ENCODE measurements at places on chromosomes 3 and 15.

DNA sequence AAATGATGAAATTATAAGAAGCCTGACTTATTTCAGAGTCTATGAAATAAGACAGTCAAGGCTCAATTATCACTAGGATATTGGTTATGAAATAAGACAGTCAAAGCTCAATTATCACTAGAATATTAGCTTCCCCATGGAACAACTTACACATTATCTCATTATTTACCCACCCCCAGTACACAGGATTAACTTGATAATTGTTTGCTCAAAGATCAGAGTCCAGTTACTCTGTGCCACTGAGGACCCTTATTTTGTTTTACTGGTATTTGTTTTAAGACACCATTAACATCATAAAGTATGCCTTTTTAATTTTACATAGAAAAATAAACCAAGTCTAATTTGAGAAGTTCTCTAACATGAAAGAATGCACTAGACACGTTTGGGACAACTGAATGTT is 225.4 kb downstream of the SI start:
- no peak for DNase-seq

- DNase-seq = no peak
Measured at GRCh38 chr15:100005715-100006114, 272.5 kb upstream of the LYSMD4 start.

- no peak for DNase-seq
Measured at GRCh38 chr3:99678023-99678422, 39.6 kb downstream of the COL8A1 start.

- DNase-seq = no peak
Measured at GRCh38 chr15:51076524-51077220, 18.0 kb downstream of the TNFAIP8L3 start.

DNA sequence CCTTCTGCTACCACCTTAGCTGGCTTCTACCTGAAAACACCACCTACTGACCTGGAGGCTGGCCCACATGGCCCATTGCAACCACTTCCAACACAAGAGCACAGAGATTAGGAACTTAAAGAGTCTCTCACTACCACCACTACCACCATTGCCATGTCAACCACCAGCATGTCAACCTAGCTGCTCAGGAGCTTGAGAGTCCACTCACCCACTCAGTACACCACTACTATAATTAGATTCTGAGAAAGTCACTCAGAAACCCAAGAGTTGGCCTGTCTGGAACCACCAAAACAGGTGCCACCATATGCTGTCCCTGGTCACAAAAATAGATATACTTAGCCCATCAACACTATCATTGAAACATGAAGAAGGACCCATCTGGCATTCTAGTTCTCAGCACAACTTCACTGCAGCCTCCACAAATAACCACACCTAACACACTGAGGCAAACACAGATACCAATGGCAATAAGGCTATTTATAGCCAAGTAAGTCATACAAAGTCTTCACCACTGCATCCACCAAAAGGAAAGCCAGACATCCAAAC is 806.7 kb upstream of the EPHA6 start:
- DNase-seq = no peak

- DNase-seq = no peak
Measured at GRCh38 chr15:67017311-67017710, 48.1 kb upstream of the SMAD3 start.

- no peak for DNase-seq
Measured at GRCh38 chr15:40449275-40449674, 8.5 kb downstream of the BAHD1 start.

- DNase-seq = peak; percentile 90
Measured at GRCh38 chr3:66038726-66039589, at the start of gene MAGI1. Gene MAGI1 (minus strand): TSS chr3:66038918. CDS start chr3:66038308, 610 bp downstream.

GRCh38 chr3:187039100-187039722 is 100.1 kb downstream of the RPL39L start:
- DNase-seq = no peak

GRCh38 chr3:43686333-43686699 is 4.4 kb upstream of the ABHD5 start:
- DNase-seq = no peak

- DNase-seq = no peak
Measured at GRCh38 chr3:172280406-172281051, 167.7 kb downstream of the GHSR start.

- no peak for DNase-seq
Measured at GRCh38 chr3:14199641-14200040, 21.0 kb downstream of the LSM3 start.

DNA sequence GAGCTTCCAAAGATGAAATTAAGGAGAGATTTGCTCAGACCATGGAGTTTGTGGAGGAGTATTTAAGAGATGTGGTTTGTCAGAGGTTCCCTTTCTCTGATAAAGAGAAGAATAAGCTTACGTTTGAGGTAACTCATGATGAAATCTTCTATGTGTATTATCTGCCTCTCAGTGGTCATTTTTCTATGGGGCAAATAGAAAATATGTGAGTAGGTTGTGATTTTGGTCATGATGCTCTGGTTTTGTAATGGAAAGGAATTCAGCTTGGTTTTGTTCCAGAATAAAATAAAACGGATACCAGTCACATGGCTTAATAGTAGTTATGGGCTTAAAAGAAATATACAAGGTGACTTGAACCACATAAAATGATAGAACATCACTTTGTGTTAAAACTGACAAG is 181.1 kb downstream of the ITPR1 start:
- DNase-seq = no peak

- no peak for DNase-seq
Measured at GRCh38 chr3:156382458-156383346, 172.2 kb downstream of the SSR3 start.

- DNase-seq = no peak
Measured at GRCh38 chr3:16513141-16514020, at the start of gene RFTN1. Gene RFTN1 (minus strand): TSS chr3:16513699. CDS start chr3:16493869, 19,830 bp downstream.

DNA sequence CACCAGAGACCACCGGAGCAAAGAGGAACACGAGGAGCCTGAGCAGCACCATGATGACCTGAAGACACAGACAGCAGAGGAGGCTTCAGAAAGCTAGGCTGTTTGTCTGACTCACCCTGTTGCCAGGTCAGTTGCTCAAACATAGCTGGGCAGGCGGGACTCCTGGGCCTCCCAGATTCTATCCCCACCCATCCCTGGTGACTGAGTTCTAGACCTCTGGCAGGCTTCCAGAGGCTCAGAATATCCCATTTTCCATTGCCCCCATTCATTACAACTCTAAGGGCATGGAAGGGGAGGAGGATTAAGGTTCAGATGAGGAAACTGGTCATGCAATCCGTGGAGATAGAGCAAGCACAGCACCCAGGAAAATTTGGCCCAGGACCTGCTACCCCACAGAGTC is at the start of gene CDHR4:
Gene CDHR4 (minus strand): TSS at position 113 of the 400 bp plus-strand sequence. CDS start 61 bp downstream, at position 52.
- DNase-seq = no peak

GRCh38 chr15:84981054-84981710 is 474 bp upstream of the PDE8A start:
- DNase-seq = peak; percentile 95

- no peak for DNase-seq
Measured at GRCh38 chr3:138688871-138689299, 80.3 kb downstream of the FAIM start.

GRCh38 chr15:81327516-81327915 is 3.6 kb upstream of the STARD5 start:
- no peak for DNase-seq

GRCh38 chr3:97990624-97991292 is 18.5 kb upstream of the RIOX2 start:
- DNase-seq = no peak

DNA sequence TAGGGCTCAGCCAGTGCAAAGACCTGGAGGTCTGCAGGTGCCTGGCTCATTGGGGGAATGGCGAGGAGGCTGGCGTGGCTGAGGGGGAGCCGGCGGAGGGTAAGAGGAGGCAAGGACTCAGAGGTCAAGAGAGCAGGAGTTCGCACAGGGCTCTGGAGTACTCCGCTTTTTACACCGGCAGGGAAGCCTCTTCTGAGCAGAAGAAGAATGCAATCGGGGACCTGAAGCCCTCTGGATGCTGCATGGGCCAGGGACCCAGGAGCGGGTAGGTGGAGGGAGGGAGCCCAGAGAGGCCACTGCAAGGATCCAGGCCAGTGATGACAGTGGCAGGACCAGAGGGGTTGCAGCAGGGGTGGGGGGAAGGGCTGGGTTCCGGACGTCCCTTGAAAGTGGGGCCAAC is 70.4 kb upstream of the TAMM41 start:
- no peak for DNase-seq

GRCh38 chr3:85193565-85193964 is 234.8 kb downstream of the CADM2 start:
- DNase-seq = no peak

DNA sequence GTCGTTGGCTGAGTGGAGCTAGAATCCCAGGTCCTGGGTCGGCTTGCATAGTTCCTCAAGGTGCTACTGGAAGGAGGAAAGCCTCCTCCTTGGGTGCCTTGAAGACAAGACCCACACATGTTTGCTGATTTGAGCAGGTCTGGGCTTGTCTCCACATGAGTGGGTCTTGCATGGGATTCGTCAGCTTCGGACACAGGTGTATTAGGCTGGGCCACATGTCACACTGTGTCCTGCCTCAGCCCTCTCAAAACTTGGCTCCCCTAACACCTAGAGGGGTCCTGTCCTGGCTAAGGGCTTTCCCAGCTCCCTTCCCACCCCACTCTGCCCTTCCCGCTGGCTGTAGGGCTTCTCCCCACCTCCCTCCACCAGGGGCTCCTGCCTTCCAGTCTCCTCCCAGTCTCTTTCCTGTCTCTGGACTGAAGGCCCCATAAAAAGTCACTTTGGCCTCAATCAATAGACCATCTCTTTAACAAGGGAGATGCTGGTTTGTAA is 73.0 kb upstream of the ADPGK start:
- no peak for DNase-seq

DNA sequence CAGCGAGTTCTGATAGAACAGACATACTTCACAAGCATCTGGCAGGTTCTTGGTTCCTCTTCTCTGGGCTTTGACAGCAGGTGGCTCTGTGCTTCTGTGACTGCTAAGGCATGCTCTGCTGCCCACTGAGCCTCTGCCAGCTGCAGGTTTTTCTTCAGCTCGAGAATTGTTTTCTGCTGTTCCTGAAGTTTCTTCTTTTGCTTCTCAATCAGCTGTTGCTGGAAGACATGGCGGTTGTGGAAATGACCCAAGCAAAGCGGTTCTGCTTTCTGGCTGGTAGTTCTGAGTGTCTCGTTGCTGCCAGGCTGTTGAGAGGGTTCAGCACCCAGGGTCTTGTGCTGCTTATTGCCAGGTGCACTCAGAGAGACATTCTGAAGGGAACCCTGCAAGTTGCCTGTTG is 50.8 kb downstream of the CCDC191 start:
- no peak for DNase-seq

DNA sequence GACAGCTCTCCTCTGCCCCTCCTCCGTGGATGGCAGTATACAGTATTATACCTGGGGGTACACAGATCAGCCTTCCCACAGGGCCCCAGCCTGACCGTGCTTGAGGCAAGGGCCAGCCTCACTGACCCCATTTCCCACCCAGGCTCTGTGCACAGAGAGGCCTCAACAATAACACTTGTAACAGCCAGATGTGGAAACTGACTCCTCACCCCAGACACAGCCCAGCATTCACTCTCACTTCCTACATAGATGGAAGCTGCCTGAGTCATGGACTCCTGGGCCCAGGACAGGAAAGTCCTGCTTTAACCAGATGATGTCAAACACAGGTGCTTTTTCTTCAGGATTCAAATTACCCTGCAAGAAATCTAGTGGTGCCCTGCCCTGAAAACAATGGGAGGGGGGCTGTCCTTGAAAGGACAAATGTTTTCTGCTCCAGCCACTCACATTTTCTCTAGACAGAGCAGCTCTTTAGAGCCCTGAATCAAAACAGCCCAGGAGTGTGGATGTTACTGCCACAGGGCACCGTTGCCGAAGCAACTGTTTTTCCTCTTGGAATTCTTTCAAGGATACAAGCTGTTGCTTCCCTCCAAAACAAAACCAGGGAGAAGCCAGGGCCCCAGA is 16.4 kb downstream of the CCDC12 start:
- no peak for DNase-seq

- DNase-seq = no peak
Measured at GRCh38 chr15:56468401-56468800, 3.5 kb upstream of the MNS1 start.

DNA sequence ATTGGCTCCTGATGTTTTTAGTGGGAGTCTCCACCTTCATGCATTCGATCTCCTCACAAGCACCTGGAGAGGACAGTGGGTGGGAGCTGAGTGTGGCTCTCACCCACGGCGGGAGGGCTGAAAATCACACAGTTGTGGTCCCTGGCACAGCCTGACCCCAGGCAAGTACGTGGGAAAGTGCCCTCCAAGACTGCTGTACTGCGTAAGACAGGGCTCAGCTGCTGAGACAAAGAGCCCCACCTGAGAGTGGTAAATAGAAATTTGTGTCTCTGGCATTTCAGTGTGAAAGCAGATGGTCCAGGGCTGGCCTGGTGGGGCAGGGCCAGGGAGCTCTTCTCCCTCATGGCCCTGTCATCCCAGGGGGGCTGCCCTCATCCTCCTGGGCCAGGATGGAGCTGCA is 77.4 kb upstream of the IQSEC1 start:
- no peak for DNase-seq

DNA sequence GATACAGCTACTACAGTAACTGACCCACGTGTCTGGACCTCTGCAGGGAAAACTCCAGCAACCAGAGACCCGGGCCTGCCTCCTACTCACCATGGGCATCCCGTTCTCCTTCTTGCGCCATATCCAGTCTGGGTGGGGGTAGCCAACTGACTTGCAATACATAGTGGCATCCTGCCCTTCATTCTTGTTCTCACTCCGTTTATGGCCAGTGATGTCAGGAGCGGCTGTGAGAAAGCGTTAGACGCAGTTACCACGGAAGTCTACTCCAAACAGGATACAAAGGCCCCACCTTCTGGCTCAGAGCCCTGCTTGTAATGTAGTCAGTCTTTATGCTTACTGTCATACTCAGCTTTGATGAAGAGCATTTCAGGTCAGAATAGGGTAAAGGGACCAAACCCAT is 59.6 kb downstream of the NPTN start:
- DNase-seq = no peak

GRCh38 chr3:69671082-69671952 is 67.9 kb upstream of the MITF start:
- DNase-seq = no peak

DNA sequence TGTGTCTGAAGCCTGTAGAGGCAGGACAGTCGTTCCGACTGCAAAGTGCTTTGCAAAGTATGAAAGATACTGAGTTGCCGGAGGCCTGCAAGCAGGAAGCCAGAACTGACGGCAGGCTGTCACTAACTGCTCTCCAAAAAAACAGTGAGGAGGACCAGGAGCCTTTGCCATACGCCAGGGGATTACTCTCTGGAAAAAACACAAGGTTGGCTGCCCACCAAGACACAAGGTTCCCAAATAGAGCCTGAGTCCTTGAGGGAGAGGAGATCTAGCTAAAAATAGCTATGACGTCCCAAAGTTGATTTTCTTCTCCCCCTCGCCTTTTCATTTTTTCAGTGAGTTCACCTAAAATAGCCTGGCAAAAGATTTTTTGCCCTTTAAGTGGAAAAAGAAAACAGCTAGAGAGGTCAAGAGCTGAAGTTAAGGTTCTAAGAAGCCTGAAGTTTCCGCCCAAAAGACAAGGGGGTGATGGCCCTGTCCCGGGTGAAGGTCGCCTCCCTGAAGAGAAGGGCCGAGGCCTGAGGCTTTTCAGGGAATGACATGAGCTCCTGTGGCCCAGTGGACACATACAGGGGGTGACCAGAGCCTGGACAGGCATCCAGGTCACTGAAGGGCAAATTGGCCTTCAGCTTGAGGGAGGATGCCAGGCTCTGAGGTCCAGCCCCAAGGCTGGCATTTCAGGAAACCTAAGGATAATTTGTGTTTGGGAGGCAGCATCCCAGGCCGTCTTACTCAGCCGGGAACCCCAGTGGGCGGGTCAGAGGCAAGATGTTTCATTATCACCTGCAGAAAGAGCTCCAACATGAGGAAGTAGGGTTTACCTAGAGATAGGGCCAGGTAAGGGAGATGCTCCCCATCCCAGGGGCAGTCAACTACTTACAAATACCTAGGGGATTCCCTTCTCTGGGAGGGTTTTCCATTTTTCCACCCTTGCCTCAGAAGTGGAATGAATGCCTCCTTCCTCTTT is 44.9 kb upstream of the DGKG start:
- no peak for DNase-seq

Data from right renal pelvis (tissue), 4 donors.